ENCODE measurements at places on chromosomes 2 and 18. TPM values are rescaled to one million over a fixed set of nuclear protein-coding genes. Genes with fewer than 3 reads are reported as not detected.

DNA sequence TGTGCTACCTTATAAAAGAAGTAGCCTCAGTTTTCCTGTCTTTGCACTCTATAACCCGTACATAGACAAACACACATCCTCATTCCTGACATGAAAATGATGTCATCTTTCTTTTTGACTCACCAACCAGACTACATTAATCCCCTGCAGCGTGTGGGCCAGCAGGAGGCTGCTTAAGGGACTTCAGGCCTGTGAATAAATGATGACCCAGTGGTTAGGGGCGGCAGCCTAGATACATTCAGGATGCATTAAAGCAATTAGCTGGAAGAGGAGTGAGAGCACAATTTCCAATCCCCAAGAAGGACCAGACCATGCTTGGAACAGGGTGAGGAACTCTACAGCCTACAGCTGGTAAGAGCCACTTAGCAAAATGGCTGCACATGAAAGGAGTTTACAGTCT is 57.3 kb upstream of the KLF7 start:
- DNase-seq = no peak

DNA sequence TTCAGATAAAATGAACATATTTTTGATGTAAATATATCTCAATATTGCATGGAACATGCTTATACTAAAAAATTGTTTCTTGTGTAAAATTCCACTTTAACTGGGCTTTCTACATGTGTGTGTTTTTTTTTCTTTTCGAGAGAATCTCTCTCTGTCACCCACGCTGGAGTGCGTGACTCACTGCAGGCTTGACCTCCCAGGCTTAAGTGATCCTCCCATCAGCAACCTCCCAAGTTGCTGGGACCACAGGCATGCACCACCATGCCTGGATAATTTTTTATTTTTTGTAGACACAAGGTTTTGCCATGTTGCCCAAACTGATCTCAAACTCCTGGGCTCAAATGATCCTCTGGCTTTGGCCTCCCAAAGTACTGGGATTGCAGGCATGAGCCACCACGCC is 254.6 kb downstream of the LOXHD1 start:
- DNase-seq = no peak

GRCh38 chr2:223633656-223634055 is 31.5 kb upstream of the SCG2 start:
- DNase-seq = no peak

DNA sequence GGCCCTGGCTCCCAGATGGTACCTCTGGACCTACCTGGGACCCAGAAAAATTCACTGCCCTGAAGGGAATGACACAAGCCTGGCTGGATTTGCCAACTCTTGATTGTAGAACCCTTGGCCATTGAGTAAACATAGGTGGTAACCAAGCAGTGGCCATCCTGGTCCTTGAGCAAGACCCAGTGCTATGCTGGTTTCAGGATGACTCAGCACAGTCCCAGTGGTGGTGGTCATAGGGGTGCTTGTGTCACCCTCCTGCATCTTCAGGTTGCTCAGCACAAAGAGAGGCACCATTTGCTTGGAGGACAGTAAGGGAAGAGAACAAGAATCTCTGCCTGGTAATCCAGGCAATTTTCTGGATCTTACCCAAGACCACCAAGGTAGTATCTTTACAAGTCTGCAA is 52.9 kb downstream of the UPP2 start:
- no peak for DNase-seq

DNA sequence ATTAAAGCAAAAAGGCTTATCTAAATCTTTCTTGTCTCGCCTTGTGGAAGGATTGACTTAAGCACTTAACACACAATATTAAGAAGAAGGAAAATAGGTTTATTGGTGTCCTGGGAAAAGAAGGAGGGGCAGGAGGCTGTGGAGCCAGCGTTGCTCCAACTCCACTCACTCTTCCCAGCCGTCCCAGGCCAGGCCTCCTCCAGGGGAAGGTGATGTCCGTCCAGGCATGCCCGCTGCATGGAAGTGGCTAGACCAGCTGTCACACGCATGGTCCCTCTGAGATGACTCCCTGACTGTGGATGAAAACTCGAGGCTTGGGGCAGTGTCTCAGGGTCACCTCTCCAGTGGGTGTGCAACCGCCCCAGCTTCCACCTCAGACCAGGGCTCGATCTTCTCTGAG is 281.1 kb downstream of the GALR1 start:
- DNase-seq = no peak

- no peak for DNase-seq
Measured at GRCh38 chr2:158750458-158751125, 44.5 kb upstream of the DAPL1 start.

DNA sequence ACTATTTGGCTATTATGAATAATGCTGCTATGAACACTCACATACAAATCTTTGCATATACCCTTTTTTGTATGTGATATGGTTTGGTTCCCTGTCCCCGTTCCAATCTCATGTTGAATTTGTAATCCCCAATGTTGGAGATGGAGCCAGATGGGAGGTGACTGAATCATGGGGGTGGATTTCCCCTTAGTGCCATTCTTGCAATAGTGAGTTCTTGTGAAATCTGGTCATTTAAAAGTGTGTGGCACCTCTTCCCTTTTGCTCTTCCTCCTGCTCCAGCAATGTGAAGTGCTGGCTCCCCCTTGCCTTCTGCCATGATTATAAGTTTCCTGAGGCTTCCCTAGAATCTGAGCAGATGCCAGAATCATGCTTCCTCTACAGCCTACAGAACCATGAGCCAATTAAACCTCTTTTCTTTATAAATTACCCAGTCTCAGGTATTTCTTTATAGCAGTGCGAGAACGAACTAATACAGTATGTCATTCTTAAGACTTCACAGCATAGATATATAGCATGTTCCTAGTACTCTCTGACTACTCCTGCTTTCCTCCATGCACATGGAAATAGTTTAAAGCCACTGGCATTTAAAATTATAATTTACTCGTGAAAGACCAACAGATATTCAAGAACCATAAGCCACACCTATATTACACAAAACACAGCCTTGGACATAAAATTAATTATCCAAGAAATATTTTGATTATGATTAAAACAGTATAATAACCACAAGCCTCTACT is 75.2 kb downstream of the COBLL1 start:
- no peak for DNase-seq

DNA sequence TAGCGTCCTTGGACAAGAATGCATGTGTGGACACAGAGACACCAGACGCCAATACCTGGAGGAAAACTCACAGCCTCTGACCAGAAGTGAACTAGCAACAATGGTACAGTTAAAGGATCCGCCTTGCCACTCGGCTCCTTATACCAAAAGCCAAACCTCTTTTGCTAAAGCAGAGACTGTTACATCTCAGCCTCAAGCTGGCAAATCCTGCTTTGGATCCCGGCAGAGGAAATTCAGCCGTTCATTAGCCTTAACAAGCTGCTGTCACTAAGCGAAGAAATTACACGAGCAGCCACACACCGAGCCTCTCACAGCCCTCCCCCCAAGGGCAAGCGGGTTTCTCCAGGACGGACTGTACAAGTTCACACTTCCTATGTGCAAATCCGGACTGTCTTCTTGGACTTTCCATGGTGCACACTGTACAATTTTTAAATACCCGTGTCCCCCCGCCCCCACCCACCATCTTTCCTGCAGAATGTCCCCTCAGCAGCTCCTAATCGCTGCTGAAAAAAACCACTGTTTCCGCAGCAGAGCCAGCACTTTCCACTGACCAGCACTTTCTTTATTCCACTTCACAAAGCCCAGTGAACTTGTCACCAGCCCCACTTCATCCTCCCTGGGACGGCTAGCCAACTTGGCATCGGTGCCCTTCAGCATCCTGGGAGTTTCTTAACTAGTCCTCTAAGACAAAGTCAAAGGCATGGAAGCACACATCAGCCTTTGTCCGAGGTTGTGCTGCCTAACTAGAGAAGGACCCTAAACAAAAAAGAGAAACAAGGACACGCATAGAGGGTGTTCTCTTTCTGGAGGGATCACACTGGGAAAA is 1.5 kb downstream of the KLF7 start:
- peak; percentile 68 for DNase-seq

- DNase-seq = no peak
Measured at GRCh38 chr2:100761365-100761764, 58.6 kb upstream of the NPAS2 start.

- DNase-seq = no peak
Measured at GRCh38 chr2:15494877-15495276, 66.3 kb downstream of the NBAS start.

DNA sequence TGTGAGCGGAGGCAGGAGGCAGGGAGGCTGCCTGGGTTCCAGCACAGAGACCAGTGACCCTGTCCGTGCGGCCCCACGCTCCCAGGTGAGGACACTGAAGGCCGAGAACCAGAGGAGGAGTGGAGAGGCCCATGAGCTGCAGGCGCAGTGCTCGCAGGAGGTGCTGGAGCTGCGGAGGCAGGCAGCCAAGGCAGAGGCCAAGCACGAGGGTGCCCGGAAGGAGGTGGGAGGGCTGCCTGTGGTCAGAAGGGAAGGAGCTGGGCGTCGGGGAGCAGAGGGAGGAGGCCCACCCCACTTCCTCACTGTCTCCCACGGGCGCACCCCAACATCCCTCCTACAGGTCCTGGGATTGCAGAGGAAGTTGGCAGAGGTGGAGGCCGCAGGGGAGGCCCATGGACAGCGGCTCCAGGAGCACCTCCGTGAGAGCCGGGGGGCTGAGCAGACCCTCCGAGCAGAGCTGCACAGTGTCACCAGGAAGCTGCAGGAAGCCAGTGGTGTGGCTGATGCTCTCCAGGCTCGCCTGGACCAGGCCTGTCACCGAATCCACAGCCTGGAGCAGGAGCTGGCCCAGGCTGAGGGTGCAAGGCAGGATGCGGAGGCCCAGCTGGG is 33.0 kb upstream of the SNED1 start:
- no peak for DNase-seq

DNA sequence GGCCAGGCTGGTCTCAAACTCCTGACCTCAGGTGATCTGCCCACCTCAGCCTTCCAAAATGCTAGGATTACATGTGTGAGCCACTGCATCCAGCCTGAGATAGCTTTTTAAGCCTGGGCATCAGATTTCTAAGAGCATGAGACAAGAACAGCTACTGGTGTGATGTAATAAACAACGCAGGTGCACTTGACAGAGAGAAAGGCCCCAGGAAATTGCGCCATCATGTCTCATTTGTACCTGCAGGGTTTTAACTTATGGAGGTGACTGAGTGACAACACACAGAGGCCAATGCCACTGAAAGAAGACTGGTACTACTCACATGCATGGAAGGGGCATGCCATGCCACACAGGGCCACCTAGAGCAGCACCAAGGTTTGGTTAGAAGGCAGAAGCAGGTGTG is 209.4 kb downstream of the SP3 start:
- DNase-seq = no peak

DNA sequence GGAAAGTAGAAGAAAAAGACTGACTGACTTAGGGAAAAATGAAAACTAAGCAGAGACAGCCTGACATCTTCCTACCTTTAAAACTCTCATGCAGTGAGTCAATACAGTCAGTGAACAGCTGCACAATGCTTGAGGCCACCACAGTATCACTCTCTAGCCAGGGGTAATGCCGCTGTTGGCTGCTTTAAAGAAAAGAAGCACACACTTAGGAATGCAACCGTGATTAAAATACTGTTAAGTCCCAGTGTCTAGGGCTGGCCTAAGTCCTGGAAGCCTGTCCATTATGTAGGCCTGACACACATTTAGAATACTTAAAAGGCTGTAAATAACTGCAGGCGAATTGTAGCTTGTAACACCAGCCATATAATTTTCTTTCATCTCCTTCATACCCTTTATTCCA is 50.7 kb downstream of the SIGLEC15 start:
- DNase-seq = no peak

- no peak for DNase-seq
Measured at GRCh38 chr2:16103614-16104314, 163.4 kb downstream of the MYCN start.

DNA sequence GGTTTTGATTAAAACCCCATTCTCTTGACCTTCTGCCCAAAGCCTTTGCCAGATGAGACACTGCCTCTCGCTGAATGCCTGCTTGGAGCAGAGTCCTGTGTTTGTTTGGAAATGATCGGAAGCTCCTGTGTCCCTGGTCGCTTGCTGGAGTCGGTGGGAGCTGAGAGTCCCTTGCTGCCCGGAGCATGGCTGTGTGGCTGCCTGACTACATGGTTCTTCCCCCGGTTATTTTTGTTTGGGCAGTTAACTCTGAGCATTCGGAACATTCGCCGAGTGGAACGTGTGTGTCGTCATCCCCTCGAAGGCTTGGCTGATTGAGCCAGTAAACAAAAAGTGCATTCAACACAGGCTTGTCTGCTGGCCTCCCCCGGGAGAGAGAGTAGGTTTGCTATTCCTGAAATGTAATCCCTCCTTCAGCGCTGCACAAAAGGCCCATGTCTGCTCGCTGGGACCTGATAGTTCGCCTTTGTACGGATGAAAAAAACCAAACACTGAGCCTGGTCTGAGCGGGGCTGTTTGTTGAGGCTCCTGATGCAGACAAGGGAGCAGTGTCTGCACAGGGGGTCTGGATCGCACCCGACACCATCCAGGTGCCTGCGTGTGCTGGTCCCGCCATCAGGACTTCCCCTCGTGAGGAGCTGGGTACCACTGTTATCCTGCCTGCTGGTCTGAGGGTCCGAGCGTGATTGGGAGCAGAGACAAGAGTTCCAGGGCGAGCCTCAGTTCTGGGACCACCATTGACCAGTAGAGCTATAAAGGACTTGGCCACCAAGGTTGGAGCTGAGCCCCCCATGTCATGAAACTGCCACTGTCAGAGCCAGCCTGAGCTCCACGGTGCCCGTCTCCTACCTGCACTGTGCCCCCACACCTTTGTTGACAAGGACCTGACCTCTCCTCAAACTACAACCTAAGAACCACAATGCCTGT is 83.8 kb downstream of the AGAP1 start:
- DNase-seq = peak; percentile 63

GRCh38 chr18:50622320-50622719 is 62.4 kb downstream of the MAPK4 start:
- no peak for DNase-seq

- DNase-seq = no peak
Measured at GRCh38 chr2:181570059-181570458, 86.8 kb downstream of the CERKL start.

DNA sequence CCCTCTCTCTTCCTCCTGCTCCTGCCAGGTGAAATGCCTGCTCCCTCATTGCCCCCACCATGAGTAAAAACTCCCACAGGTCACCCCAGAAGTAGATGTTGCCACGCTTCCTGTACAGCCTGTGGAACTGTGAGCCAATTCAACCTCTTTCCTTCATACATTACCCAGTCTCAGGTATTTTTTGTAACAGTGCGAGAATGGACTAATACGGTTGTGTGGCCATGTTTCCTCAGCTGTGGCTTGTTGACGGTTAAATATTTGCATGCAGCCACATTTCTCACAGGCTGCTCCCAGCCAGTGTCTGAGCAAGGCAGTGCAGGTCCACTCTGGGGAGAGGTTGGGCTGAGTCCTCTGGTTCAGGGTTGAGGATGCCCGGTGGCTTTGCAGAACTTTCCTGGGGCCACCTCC is 27.8 kb upstream of the COPS8 start:
- no peak for DNase-seq

- no peak for DNase-seq
Measured at GRCh38 chr2:229231328-229231868, 39.7 kb downstream of the PID1 start.

The SOWAHC gene
- 3.9 TPM for total RNA-seq

The MLPH gene
- 91.5 TPM for total RNA-seq

The LIMS3 gene
- 3.0 TPM for total RNA-seq

The STARD6 gene
- not detected for total RNA-seq

The COL3A1 gene
- total RNA-seq = 305 TPM

The HOXD13 gene
- total RNA-seq = not detected

The SPOPL gene
- 17.3 TPM for total RNA-seq

Data from left cardiac atrium (tissue), 4 donors.